ENCODE measurements at places on chromosomes 6 and 20.

- DNase-seq: no peak
Observed at GRCh38 chr6:64683682-64684081, 1023.3 kb downstream of the EYS start.

DNA sequence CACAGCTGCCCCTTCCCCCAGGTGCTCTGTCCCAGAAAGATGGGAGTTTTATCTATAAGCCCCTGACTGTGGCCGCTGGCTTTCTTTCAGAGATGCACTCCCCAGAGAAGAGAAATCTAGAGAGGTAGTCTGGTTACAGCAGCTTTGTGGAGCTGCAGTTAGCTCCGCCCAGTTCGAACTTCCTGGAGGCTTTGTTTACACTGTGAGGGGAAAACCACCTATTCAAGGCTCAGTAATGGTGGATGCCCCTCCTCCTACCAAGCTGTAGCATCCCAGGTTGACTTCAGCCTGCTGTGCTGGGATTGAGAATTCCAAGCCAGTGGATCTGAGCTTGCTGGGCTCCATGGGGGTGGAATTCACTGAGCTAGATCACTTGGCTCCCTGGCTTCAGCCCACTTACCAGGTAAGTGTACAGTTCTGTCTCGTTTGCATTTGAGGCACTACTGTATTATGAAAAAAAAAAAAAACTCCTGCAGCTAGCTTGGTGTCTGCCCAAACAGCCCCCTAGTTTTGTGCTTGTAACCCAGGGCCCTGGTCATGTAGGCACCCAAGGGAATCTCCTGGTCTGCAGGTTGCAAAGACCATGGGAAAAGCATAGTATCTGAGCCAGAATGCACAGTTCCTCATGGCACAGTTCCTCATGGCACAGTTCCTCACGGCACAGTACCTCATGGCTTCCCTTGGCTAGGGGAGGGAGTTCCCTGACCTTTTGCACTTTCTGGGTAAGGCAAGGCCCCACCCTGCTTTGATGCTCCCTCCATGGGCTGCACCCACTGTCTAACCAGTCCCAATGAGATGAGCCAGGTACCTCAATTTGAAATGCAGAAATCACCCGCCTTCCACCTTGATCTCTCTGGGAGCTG lies 275.0 kb downstream of the CENPW start:
- no peak for DNase-seq

DNA sequence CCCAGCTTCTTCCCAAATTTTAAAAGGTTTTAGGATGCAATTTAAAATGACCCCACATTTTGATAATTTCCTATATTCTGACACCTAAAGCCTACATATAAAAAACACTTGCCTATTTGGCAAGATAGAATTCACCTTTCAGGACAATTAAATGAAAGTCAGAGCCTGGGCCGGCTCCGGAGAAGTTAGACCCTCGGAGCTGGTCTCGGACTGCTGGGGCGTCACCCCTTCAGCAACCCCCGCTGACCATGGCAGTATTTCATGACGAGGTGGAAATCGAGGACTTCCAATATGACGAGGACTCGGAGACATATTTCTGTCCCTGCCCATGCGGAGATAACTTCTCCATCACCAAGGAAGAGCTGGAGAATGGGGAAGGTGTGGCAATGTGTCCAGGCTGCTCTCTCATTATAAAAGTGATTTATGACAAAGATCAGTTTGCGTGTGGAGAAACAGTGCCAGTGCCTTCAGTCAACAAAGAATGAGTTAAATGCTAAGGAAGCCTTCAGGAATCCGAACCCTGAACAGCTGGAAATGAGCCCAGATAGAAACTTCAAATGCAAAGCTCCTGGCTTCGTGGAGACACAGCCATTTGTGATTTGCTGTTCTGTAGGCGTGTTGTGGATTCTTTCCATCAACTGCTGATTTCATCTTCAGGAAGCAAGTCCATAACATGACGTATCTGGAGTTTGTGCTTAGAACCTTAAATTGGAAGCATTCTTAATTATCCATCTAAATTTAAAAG lies 16.0 kb downstream of the TCFL5 start:
- DNase-seq: no peak

- DNase-seq: no peak
Observed at GRCh38 chr20:62707276-62707920, 1.2 kb upstream of the NTSR1 start.

GRCh38 chr20:5214826-5215225 lies 88.0 kb downstream of the CDS2 start:
- DNase-seq: no peak

GRCh38 chr20:41162396-41162795 lies 25.1 kb downstream of the PLCG1 start:
- DNase-seq: no peak

GRCh38 chr20:32110173-32110704 lies 725 bp downstream of the TM9SF4 start:
- no peak for DNase-seq

DNA sequence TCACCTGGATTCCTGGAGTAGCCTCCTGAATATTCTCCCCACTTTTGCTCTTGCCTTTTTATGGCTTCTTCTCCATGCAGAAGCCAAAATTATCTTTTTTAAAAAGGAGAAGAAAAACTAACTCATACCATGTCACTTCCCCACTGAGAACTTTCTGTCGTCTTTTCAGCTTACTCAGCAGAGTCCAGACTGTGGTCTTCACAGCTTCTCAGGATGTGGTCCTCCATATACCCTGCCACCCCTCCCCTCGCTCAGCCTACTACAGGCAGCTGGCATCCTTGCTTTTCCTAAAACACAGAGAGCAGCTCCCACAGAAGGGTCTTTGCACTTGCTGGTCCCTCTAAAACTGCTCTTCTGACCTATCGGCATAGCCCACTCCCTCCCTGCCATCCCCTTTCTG lies 89.4 kb upstream of the ISM1 start:
- no peak for DNase-seq

DNA sequence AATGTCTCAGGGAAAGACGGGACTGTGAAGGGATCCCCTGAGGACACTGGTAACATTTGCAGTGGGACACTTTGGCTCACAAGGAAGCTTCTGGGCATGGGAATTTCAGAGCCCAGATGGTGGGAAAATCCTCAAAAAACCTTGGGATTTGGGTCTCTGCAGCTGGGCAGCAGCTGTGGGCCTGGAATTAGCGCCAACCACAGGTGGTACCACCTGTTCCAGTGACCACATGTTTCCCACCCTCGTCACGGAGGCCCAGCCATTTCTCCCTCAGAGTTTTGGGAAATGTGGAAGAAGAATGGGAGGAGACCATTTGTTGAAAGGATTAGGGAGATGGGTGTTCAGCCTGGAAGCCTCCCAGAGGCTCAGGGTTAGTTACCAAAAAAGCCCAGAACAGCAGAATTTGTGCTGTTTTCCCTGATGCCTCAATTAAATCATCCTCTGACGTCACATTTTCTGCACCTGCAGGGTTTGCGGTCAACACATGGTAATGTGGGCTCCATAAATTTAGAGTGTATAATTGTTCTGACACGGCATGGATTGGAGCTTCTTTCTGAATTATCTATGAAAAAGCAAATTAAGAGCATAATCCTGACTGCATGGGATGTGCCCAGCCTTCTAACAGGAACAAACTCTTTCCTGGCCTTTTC lies 34.4 kb downstream of the EDN3 start:
- no peak for DNase-seq

GRCh38 chr6:164408868-164409267 lies 900.5 kb downstream of the C6orf118 start:
- no peak for DNase-seq

DNA sequence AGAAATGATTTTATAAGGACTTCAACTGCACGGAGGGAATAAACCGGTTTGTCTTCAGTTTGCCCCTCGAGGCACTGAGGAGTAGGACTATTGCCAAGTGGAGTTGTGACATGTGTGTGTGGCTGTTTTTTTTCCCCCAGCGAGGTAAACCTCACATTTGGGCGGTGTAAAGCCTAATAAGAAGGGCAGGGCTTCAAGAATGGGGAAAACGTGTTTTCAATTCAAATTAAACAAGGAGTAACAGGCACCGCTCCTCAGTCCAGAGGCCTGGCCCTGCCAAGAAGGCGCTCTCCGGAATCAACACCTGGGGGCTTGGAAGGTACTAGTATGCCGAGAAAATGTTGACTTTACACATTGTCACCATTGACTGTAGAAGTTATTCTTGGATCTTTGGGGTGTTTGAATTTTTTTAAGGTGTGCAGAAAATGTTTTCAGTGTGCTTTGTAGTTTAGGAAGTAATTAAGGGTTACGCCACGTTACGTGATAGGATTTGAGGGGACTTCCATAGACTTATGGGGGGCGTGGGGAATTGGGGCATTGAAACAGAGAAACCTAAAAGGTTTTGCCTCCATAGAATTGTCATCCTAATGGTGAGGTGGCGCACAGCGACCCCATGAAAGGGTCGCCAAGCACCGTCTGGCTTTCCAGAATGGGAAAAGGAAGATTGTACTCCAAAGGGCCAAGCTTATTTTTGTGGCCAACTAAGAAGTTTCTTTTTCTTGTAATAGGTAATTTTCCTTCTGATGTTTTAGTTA lies 791 bp downstream of the ADGRG6 start:
- no peak for DNase-seq

DNA sequence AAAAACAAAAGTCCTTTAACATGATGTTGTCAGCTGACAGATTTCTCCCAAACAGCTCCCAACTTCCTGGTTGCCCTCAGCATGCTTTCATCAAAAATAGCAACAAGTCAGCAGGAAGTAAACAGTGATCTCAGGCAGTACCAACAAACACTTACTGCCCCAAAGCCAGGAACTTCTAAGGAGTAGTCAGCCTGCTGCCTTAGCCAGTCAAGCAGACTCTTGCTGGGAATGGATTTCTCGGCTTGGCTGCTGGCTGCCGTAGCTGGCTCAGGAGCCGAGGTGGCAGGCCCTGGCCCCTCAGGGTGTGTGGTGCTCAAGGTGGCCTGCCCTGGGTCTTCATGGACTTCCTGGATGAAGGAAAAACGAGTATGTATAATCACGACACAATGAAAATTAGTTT lies 46.6 kb upstream of the EMILIN3 start:
- DNase-seq: no peak

GRCh38 chr6:80003826-80004172 lies 650 bp upstream of the TTK start:
- peak; percentile 27 for DNase-seq

- DNase-seq: no peak
Observed at GRCh38 chr6:25254671-25255070, 24.5 kb upstream of the CARMIL1 start.
